Stomach (tissue), 19 donors: ENCODE measurements at places on chromosomes 7 and 10. TPM values are rescaled to one million over a fixed set of nuclear protein-coding genes. Genes with fewer than 3 reads are reported as not detected.

GRCh38 chr7:130896051-130896881 lies 162.3 kb upstream of the KLF14 start:
- no peak for DNase-seq

DNA sequence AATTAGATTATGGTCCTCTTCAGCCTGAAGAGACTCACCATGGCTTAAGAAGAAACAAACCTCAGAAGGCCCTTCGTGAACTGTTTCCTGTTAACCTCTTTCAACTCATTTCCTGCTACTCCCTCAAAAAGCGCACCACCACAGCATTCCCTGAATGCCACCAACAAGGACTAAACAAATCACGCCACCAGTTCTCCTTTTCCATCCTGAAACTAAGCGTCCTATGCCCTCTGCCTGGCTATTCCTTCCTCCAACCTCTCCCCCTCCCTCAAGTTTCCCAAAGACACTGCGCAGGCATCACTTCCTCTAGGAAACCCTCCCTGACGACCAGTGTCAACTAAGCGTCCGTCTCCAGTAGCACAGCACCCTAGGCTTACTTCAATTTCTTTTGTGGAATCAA lies 12.0 kb downstream of the YWHAG start:
- DNase-seq: no peak

GRCh38 chr7:15288741-15289140 lies 273.1 kb downstream of the AGMO start:
- DNase-seq: peak; percentile 54

GRCh38 chr10:62036186-62037081 lies 134.9 kb downstream of the ARID5B start:
- DNase-seq: no peak

GRCh38 chr10:18500576-18500975 lies 150.8 kb downstream of the NSUN6 start:
- no peak for DNase-seq

DNA sequence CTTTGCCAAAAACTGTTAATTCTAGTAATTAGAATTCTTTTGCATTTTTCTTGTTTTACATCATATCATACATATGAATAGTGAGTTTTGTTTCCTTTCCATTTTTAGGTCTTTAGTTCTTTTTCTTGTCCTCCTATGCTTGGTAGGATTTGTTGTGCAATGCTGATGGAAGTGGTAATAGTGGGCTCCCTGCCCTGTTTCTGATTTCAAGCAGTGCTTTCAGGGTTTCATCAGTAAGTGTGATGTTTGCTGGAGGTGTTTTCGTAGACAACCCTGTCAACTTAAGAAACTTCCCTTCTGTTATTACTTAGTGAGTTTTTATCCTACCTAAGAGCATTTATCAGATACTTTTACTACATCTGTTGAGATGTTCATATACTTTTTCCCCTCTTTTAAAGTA lies 50.5 kb downstream of the CSGALNACT2 start:
- no peak for DNase-seq

- no peak for DNase-seq
These were observed 133.5 kb upstream of the FEZF1 start for GRCh38 chr7:122438006-122438405.

DNA sequence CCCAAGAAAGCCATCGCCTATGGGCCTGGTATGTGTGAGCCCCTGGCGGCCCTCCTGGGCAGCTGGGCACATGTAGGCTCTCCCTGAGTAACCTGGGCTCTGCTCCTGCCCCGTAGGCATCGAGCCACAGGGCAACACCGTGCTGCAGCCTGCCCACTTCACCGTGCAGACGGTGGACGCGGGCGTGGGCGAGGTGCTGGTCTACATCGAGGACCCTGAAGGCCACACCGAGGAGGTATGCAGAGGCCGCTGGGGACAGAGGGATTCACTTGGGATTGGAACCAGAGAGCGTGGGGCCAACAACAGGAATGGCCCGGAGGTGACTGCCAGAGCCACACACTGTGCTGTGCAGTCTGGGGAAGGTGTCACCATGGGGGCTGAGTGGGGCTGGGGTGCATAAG lies 7.3 kb downstream of the FLNC start:
- no peak for DNase-seq

DNA sequence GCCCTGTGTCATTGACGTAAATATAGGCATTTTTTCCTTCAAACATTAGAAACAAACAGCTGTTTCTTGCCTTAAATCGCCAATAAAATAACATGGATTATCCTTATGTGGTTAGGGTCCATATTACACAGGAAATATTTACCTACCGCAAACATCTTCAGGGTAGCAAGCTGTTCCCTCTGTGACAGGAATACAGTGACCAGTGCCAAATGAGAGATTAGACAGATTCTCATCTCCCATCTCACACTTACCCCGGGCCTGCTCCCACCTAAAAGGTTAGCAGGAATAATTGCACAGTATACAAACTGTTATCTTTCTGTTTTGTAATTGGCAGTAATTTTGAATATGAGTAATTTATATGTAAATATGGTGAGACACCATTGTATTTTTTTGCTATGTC lies 16.5 kb downstream of the MKI67 start:
- no peak for DNase-seq

DNA sequence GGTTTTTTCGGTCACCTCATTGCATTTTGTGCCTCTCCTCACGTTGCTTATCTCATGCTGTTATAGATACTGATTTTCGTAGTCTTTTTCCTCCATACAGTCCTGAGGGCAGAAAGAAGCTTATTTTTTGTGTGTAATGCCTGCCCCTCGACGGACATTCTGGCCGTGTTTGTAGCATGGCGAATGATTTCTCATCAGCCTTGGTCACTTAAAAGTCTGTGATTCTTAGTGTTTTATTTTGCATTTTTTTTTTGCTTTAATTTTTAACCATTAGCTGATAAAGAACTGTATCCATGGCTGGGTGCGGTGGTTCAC lies 469 bp upstream of the NOC3L start:
- DNase-seq: no peak

- DNase-seq: no peak
These were observed 212.1 kb downstream of the BICC1 start for GRCh38 chr10:58724781-58725180.

- DNase-seq: no peak
These were observed 940 bp downstream of the NSMCE4A start for GRCh38 chr10:121974019-121974534.

- DNase-seq: no peak
These were observed 20.2 kb downstream of the TAS2R16 start for GRCh38 chr7:122975341-122975740.

- DNase-seq: no peak
These were observed 724.5 kb downstream of the GRID1 start for GRCh38 chr10:85642082-85642420.

GRCh38 chr7:140568021-140568813 lies 72.4 kb downstream of the DENND2A start:
- DNase-seq: no peak

DNA sequence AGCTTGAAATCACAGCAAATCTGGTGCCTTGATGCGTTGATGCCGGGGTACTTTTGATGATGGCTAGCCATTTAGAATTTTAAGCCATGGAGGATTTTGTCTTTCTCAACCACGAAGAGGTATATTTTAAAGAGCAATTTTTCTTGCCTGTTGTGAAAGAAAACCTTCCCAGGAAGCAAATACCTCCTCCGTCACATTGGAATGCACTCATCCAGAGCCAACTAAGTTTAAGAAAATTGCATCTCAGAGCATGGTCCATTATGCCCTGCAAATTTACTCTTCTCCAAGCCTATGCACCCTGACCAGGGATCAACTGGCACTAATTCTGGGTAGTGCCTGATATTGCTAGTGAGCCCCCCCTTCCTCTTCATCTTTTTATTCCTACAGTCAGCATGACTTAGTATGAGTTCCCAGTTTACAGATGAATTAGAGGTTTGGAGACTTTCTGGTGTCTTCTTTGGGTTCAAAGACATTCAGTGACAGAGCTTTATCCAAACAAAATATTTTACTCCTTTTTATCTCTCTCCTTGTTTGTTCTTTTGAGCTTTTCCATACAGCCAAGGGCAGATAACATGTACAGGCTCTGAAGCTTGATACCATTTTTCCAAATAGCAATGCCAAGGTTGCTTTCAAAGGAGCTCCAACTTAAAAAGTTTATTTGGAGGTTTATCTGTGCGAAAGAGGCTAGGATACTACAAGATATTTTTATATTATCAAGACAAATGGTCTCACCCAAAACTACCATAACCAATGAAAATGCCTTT lies 56.6 kb upstream of the ANK3 start:
- DNase-seq: no peak

GRCh38 chr7:1669954-1670893 lies at the start of gene ELFN1:
Gene ELFN1, plus strand, starts transcription at chr7:1670277. Its CDS starts 74,320 bp downstream, at chr7:1744597.
- DNase-seq: peak; percentile 91

GRCh38 chr10:131098416-131098952 lies 213.0 kb downstream of the TCERG1L start:
- DNase-seq: no peak

GRCh38 chr10:68423522-68423921 lies 16.4 kb upstream of the RUFY2 start:
- no peak for DNase-seq

DNA sequence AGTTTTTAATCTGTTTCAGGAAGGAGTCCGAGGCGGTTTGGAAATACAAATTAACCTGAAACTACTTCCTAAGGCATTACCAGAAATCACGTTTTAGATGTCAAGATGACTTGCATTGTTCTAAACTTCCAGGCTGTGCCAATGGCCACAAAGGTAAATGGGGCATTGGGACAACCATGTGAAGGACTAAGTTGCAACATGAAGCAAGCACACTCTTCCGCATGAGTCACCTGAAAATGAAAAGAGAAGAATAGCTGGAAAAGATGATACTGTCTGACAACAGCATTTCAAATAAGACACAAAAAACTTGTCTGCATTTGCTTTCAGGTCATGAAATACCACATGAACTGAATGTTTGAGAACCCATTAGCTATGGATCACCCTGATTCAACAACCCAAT lies 262.1 kb downstream of the AHR start:
- no peak for DNase-seq

DNA sequence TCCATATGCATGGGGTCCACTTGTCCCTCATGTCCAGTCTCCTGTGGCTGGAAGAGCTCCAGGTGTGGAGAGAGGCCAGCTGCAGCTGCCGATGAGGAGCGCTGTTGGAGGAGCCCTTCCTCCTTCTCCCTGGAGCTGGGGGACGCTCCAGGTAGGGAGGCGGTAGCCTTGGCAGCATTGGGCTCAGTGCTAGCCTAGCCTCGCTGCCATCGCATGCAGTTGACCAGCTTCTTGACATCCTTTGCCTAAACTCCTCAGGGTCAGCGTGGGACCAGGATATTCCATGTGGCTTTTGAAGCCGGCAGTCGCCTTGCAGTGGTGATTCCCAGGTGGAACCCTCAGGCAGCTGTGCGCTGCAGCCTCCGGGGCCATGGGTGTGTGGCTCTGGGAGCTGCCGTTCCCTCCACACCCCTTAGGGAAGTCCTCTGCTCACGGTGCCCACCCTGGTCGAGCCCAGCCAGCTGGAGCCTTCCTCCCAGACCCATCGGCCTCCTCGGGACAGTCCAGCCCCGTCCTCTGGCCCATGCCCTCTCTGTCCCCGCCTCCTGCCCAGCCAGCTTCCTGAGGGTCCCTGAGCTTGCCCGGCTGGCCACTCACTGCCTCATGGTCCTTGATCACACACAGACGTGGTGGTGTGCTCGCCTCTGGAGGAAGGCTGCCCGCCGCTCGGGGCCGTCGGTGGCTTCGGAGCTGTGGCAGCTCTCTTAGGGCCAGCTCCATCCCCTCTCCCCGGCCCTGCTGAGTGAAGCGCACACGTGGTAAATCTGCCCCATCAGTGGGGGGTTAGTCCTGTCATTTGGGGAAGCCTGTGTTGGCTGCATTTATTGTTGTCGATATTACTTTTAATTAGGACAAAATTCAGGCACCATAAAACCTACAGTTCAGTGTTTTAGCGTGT lies 21.2 kb downstream of the INPP5A start:
- DNase-seq: no peak

DNA sequence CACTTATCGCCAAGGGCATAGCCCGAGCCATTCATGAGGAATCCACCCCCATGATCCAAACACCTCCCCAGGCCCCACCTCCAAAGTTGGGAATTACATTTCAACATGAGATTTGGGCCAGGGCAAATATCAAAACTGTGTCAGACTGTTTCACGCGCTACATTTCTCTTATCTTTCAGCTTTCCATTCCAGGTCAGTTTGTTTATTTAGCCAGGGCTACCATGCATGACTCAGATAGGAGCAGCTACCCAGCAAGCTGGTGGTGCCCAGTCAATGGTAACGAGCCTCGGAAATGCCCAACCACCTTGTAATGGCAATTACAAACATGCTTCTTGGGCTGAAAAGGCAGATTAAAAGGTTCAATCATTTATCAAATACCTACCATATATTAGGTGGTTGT lies 43.6 kb upstream of the BAMBI start:
- DNase-seq: no peak

GRCh38 chr10:93435621-93436397 lies 46.3 kb downstream of the MYOF start:
- DNase-seq: peak; percentile 64

- DNase-seq: no peak
These were observed 96.5 kb downstream of the CACNB2 start for GRCh38 chr10:18236756-18237155.

GRCh38 chr7:9149499-9150082 lies 716.2 kb downstream of the NXPH1 start:
- no peak for DNase-seq

The TSPAN33 gene
- total RNA-seq: 1.8 TPM

The SPDYE16 gene
- not detected for total RNA-seq

The RARRES2 gene
- total RNA-seq: 42.6 TPM

The CPN1 gene
- total RNA-seq: not detected

The IDI2 gene
- total RNA-seq: not detected

The NOS3 gene
- total RNA-seq: 27.7 TPM
